ENCODE measurements at places on chromosomes 13 and 19.

DNA sequence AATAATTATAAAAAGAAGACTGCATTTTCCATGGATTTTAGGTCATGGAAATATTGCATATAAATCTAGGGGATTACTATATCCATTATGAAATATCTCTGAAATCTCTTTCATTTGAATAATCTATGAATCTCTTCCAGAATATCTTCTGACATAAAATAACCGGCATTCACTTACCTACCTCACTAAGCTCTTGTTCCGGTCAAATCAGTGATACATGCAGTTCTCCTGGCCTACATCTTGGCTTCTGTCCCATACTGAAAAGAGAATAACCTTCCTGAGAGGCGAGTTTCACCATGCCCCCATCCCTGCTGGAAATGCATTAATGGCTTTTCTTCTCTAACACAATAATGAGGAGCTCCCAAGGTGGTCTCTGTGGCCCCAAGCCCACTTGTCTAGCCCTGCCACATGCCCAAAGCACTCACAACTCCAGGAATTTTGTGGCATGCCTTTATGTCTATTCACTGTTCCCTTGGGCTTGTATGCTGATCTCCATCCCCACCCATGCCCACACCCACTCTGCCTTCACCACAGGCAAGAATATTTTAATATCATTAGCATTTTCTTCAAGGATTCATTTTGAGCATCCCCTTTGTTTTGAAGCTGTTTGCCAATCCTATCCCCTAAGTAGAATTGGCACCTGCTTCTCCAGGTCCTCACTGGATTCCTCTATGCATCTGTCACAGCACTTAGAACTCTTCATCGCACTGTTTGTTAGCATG is 401.6 kb downstream of the COG6 start:
- no peak for DNase-seq

GRCh38 chr13:32300920-32301319 is 14.2 kb downstream of the ZAR1L start:
- DNase-seq = no peak

- no peak for DNase-seq
These were observed 61.8 kb downstream of the AKAP11 start for GRCh38 chr13:42333613-42334328.

- DNase-seq = no peak
These were observed 1.9 kb upstream of the PLPPR3 start for GRCh38 chr19:823565-824121.

DNA sequence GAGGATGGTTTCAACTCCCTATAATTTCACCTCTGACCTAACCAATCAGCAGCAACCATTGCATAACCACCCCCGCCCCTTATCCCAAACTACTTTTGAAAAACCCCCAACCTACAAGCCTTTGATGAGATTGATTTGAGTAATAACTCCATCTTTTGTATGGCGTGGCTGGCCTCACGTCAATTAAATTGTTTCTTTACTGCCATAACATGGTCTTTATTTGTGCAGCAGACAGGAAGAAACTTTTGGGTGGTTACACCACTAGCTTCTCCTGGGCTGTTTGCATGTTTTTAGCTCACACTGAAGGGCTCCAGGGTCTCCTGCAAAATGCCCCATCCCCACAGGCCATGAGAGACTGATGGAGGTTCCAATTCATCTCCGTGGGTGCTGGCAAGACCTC is 34.0 kb upstream of the PEG3 start:
- DNase-seq = no peak

DNA sequence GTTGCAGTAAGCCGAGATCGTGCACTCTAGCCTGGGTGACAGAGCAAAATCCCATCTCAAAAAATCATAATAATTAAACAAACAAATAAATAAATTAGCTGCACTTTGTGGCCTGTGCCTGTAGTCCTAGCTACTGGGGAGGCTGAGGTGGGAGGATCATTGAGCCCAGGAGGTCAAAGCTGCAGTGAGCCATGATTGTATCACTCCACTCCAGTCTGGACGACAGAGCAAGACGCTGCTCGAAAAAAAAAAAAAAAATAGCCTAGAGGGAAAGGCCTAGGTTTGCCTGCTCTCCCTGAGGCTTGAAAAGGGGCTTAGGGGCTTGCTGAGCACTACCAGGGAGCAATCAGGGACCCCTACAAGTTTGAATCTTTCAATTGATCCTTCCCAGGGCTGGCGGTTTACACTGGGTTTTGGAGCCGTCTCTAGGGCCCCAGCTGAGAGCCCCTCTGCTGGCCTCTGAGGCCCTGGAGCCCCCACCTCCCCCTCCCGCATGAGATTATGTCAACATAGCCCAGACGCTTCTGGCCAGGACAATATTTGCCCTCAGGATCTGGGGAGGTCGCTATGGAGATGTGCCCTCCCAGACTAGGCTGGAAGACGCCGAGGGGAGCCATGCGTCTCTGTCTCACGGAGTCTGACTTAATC is 10.4 kb upstream of the GIPR start:
- DNase-seq = no peak

DNA sequence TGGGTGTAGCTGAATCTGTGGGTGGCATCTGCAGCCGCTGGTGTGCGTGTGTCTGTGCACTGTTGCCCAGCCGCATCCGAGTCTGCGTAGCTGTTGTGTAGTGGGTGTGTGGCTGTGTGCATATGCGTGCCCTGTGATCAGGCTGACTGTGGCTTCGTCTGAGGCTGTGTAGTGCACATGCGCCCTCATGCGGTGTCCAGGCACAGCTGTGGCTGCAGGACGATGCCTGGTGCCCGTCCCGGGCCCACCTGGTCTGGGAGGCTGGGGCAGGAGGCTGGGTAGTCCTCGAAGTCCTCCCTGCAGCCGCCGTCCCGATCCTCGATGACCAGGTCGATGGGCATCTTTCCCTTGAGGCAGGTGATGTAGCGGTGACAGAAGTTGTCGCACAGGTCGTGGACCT is 4.9 kb downstream of the MEIS3 start:
- DNase-seq = no peak

- no peak for DNase-seq
These were observed 772 bp downstream of the FAM174C start for GRCh38 chr19:1275976-1276627.

- DNase-seq = no peak
These were observed 5.1 kb downstream of the ZNF599 start for GRCh38 chr19:34767951-34768350.

DNA sequence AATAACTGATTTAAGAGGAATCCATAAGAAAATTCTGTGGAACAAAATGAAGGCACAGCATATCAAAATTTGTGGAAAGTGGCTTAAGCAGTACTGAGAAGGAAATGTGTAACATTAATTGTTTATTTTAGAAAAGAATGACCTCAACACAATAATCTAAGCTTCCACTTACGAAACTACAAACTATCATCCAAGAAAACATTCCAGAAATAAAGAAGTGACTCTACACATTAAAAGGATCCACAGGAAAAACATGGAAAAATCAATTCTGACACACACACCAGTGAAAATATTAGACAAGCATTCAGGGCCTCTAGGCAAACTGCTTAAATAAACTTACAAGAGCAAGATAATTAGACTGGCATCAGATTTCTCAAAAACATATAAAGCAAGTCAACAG is 14.0 kb downstream of the EXOSC8 start:
- DNase-seq = no peak

- DNase-seq = no peak
These were observed 26.4 kb downstream of the MYO9B start for GRCh38 chr19:17101686-17102628.

GRCh38 chr13:75220861-75221260 is 261.1 kb downstream of the TBC1D4 start:
- no peak for DNase-seq

All from naive thymus-derived CD8-positive, alpha-beta T cell (primary cell).